ENCODE measurements at places on chromosomes 16 and 17. TPM values are rescaled to one million over a fixed set of nuclear protein-coding genes. Genes with fewer than 3 reads are reported as not detected.

KRTAP2-1 gene
- not detected for total RNA-seq

CCL4L2 gene
- not detected for total RNA-seq

SLC12A4 gene
- 44.6 TPM for total RNA-seq

GFAP gene
- not detected for total RNA-seq

TBX6 gene
- 0.58 TPM for total RNA-seq

KCNAB3 gene
- 2.1 TPM for total RNA-seq

ATP1B2 gene
- not detected for total RNA-seq

G6PC3 gene
- total RNA-seq = 41.9 TPM

TVP23B gene
- total RNA-seq = 26.0 TPM

CD300H gene
- total RNA-seq = not detected

NMRAL1 gene
- 48.4 TPM for total RNA-seq

HSF5 gene
- not detected for total RNA-seq

TBC1D3 gene
- total RNA-seq = not detected

SUMO2 gene
- 80.6 TPM for total RNA-seq

GAST gene
- total RNA-seq = not detected

MPHOSPH6 gene
- total RNA-seq = 34.1 TPM

FKBP10 gene
- total RNA-seq = 230 TPM

PIRT gene
- total RNA-seq = not detected

ABI3 gene
- total RNA-seq = 26.2 TPM

GNG13 gene
- not detected for total RNA-seq

EME1 gene
- total RNA-seq = 2.7 TPM

SLC4A1 gene
- total RNA-seq = not detected

PPY gene
- total RNA-seq = not detected

MYH1 gene
- total RNA-seq = not detected

ATAD5 gene
- total RNA-seq = 3.7 TPM

MED13 gene
- total RNA-seq = 35.6 TPM

TTYH2 gene
- total RNA-seq = 1.7 TPM

NTN1 gene
- total RNA-seq = 0.82 TPM

SCPEP1 gene
- 47.3 TPM for total RNA-seq

TUFM gene
- total RNA-seq = 144 TPM

SYNGR3 gene
- total RNA-seq = 5.6 TPM

CALB2 gene
- not detected for total RNA-seq

MYO15A gene
- 0.18 TPM for total RNA-seq

PMFBP1 gene
- total RNA-seq = not detected

TNFRSF17 gene
- not detected for total RNA-seq

SLC5A11 gene
- 0.29 TPM for total RNA-seq

RND2 gene
- total RNA-seq = 0.18 TPM

PRR15L gene
- total RNA-seq = not detected

PRKCA gene
- 18.4 TPM for total RNA-seq

TPSAB1 gene
- not detected for total RNA-seq

USP36 gene
- total RNA-seq = 34.3 TPM

KLHL10 gene
- total RNA-seq = not detected
